Urinary bladder (tissue), 4 donors: ENCODE measurements at places on chromosomes 4 and X. TPM values are rescaled to one million over a fixed set of nuclear protein-coding genes. Genes with fewer than 3 reads are reported as not detected.

The ETDA gene
- total RNA-seq = not detected

The ARAF gene
- total RNA-seq = 12.3 TPM

The CD99 gene
- total RNA-seq = 95.6 TPM

The UPF3B gene
- 3.7 TPM for total RNA-seq

The RADX gene
- 7.3 TPM for total RNA-seq

The SPANXN3 gene
- not detected for total RNA-seq

The MAGEC3 gene
- not detected for total RNA-seq

The WAS gene
- total RNA-seq = 1.0 TPM

The SHROOM3 gene
- total RNA-seq = 11.7 TPM

The PDZD4 gene
- total RNA-seq = 6.6 TPM

The MORC4 gene
- total RNA-seq = 44.6 TPM
